Renal cortex interstitium (tissue), 15 donors: ENCODE measurements at places on chromosomes 7 and 10. TPM values are rescaled to one million over a fixed set of nuclear protein-coding genes. Genes with fewer than 3 reads are reported as not detected.

DNA sequence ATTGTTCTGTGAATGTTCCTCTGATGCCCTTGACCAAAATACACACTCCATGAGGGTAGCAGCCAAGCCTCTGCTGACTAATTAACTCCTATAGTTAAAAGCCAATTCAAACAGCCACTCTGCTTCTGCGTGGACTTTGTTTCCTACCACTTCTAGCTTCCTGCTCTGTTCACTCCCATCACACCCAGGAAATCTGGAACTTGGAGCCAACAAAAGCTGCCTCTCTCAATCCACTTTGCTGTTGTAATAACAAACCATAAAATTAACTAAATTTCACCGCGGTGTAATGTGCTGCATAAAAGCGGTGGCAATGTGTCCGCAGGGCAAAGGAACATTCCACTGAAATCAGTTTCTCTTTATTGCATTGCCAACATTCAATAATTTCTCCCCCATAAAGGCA is 239.5 kb downstream of the PLXNA4 start:
- no peak for DNase-seq

GNAT3 gene
- polyA plus RNA-seq, result not detected

DNA sequence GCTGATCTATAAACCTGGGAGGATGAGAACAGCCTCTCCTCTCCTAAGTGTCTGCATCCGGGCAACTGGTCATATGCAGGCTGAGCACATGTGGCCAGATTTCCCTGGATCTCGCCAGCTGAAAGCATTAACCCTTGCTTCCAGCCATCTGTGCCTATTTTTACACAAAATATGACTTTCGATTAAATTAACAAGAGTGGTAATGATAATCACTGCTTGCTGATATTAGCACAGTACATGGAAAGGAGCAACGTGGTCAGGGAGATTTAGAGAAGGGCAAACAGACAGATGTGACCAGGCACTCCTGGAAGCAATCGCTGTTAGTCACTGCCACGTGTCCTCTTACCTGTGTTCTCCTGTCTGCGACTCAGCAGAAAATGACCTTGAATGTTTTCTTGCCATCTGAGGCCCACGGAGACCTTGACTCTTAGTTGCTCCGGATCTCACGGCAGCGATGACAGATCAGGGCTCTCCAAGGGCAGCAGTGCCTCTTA is 59.5 kb upstream of the NPTX2 start:
- DNase-seq, result no peak

GRCh38 chr7:70736715-70737460 is 395.1 kb upstream of the GALNT17 start:
- no peak for DNase-seq

CLEC5A gene
- polyA plus RNA-seq, result 0.34 TPM

OLAH gene
- polyA plus RNA-seq, result 0.65 TPM

DNA sequence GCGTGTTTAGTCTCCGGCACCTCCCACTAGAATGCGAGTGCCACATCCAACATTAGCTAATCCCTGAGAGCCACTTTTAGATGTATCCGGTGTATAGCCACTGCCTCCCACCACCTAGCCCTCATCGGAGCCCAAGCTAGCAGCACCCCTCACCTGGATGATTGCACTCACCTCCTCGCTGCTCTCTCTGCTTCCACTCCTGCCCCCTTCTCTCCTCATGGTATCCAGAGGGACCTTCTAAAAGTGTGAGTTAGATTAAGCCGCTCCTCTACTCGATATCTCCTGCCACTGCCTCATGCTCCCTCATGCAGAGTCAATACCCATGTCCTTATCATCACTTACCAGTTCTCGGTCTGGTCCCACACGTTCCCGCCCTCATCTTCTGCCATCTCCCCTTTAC is 125.3 kb downstream of the RAB11FIP2 start:
- no peak for DNase-seq

- no peak for DNase-seq
These were observed 8.0 kb upstream of the CCDC71L start for GRCh38 chr7:106668861-106669524.

TPK1 gene
- polyA plus RNA-seq, result 8.6 TPM

DNA sequence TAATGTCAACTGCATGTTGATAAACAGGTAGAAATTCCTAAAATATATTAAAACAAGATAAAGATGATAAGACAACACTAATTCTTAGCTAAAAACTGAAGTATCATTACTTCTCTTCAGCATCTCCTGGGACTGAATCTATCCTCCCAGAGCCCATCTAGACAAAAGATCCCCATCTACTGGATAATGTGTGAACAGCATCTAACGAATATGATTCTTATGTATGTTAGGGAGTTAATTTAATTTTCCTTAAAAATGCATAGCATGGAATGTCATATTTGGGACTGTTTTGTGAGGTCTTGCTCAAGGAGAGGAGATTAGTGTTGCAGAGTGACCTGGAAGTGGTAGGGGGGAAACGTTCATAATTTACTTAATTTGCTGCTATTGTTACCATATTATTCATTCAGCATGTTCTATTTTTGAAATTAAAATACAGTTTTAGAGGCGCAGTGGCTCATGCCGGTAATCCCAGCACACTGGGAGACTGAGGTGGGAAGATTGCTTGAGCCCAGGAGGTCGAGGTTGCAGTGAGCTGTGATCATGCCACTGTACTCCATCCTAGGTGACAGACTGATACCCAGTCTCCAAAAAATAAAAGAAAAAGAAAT is 305.1 kb upstream of the CSTF2T start:
- DNase-seq, result no peak

DNA sequence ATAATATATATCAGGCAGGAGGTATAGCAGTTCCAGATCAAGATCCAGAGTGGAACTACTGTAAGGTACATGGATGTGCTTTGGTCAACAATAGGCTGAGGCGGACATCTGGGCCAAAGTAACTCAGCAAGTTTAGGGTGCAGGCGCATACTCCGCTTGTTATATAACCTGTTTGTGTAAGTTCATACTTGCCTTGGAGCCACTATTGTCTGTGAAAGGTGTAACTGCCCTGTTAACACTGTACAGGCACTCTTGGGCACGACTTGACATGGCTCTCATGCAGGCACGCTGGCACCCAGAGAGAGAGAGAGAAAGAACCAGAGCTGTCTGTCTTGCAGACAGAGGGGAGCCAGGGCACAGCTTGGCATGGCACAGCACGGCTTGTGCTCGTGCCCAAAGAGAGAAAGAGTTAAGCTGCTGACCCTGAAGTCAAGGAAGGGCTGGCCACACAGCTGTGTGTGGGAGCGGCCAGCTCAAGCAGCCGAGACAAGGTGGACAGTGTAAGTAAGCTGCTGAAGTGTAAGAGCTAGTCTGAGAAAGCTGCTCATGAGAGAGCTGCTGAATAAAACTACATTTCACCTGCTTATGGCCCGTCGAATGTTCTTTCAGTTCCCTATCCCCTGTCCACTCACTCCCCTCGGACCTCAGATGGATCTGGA is 47.8 kb upstream of the KAT6B start:
- DNase-seq, result no peak

DNA sequence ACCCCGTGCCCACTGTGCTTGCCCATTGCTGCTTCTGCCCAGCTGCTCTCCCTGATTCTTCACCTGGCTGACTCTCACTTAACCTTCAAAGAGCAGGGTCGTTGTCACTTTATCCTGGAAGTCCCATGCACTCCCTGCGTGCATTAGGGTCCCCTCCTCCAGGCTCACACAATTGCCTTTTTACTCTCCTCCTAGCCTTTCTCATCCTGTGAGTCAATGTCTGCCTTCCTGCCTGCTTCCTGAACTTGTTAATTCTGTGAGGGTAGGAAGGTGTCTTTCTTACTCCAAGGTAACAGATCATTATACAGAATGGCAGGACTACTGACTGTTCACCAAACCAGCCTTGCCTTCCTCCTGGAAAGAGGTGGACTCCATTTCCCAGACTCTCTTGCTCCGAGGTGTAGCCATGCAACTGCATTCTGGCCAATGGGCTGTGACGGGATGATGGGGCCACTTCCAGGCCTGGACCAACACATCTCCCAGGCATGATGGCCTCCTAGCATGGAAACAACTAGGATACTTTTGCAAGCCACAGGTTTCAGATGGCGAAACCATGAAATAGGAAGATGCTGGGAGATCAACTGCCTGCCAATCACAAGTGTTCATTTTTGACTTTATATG is 54.7 kb downstream of the ARHGAP22 start:
- DNase-seq, result no peak

DNA sequence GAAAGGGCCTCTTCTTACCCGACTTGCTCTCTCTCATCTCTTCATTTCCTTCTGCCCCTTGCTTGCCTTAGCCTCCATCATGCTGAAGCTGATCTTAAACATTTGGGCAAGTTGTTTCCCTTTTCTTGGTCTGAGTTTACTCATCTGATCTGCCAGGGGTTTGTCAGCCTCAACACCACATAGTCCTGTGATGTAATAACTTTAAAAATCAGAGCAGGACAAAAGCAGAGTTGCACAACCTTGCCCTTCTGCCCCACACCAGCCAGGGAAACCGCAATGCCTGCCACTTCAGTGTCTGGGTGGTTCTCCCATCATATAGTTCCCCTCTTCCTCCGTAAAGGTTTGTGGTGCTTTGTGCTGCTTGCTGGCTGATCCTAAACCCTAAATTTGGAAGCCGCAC is 9.9 kb upstream of the LIPM start:
- DNase-seq, result no peak

MACROH2A2 gene
- 82.4 TPM for polyA plus RNA-seq

- DNase-seq, result no peak
These were observed 127.2 kb downstream of the NPY start for GRCh38 chr7:24411226-24411625.

MCMBP gene
- 65.4 TPM for polyA plus RNA-seq

GIMAP7 gene
- 14.3 TPM for polyA plus RNA-seq

DNA sequence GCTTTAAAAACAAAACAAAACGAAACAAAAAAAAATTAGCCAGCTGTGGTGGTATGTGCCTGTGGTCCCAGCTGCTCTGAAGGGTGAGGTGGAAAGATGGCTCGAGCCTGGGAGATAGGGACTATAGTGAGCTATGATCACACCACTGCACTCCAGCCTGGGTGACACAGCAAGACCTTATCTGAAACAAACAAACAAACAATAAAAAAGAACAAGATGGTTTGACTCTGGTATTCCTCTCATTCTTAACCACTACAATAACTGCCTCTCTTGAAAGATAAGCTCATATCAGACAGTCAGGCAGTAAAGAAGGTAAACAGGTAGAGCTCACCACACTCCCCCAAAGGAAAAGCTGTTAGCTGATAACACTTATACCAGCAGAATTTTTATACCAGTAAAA is 14.1 kb upstream of the DUSP5 start:
- DNase-seq, result no peak

DNA sequence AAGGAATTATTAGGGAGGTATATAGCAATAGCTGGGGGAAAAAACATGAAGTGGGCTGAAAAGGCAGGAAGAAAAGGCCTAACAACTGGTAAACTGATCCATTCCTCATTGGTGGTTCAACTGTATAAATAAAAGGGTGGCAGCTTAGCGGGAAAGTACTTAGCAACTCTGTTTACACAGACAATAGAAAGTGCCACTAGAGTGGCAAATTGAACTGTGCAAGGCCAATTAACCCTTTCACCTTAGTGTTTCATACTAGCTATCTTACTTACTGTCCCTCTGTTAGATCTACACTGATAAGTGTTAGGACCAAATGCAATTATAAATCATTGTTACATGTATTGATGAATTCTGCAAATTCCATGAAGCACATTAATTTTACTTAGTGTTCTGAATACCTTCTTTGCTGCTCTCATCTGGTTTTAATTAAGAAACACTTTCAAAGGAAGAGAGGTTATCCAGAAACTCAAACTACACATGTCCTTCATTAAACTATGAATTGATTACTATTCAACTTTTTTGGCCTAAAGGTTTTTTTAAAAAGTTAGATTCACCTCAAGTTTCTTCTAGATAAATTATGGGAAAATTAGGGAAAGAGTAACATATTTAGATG is 28.0 kb downstream of the DNAJC1 start:
- no peak for DNase-seq

- no peak for DNase-seq
These were observed 15.0 kb downstream of the C10orf53 start for GRCh38 chr10:49694466-49694865.

CDC14C gene
- polyA plus RNA-seq, result not detected

CRYGN gene
- polyA plus RNA-seq, result 3.6 TPM

DNA sequence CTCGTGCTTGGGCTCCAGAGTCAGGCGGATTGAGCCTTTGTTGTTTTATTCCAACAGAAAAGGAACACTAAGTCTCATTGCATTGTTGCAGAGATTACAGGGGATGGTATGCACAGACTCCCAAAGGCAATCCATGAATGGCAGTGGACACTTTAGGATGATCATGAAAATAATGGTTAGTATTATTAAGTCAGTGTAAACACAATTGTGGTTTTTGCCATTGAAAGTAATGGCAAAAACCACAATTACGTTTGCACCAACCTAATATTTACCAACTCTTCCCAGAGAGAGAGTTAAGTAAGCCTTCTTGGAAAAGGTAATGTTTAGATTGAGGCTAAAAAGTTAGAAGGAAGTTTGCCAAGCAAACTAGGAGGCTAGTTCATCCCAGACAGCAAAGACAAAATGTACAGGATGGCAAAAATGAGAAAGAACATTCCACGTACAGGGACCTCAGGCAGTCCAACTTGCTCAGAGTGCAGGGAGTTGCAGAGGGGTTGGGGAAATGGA is 72.9 kb upstream of the AMPH start:
- no peak for DNase-seq

DNA sequence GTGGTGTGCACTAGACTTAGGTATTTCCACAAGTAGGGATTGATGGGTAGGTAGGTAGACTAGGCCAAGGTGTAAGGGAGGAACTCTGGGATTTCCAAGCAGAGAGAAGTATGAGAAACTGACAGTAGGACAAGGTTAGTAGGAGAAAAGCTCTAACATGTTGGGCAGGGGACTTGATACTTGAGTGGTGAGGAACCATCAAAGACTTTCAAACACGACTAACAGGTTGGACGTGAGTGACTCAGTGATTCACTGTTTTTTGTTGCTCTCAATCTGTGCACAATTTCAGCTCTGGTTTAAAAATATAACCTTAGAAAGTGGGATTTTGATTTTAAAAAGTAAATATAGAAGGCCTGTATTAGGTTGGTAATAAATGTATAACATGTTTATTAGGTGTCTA is 44.4 kb downstream of the KLHDC10 start:
- no peak for DNase-seq

GRCh38 chr10:44960482-44961229 is 1.1 kb downstream of the RASSF4 start:
- DNase-seq, result no peak

PTPRZ1 gene
- polyA plus RNA-seq, result 2.7 TPM

MIOS gene
- polyA plus RNA-seq, result 51.2 TPM

- no peak for DNase-seq
These were observed 174.9 kb downstream of the C7orf25 start for GRCh38 chr7:42736931-42737330.
